ENCODE measurements at places on chromosomes 3 and 15.

DNA sequence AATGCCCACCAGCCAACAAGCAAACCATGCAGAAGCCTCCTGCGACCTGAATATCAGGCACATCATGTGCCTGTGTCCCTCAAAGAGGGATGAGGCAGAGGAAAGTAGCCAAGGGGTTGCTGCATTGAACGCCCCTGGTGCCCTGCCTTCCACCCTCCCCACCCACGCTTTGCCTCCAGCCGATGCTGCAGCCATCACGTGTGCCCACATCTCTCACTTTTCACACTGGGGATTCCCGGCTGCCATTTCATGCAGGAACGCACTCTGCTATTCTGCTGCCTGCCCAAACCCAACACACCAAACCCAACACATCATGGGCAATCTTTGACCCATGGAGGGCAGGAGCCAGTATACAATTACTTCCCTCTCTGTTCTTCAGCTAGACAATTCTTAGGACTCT, 462.2 kb upstream of the PROK2 start:
- no peaks in the 10 kb centered on the region for H3K4me1 ChIP-seq
- peaks cover 12% of the 10 kb centered on the region for H3K27me3 ChIP-seq
- no peak for DNase-seq
- H3K4me3 ChIP-seq: no peak overlapping the region

GRCh38 chr3:53342353-53342752, 5.0 kb downstream of the DCP1A start:
- H3K4me1 ChIP-seq: peaks cover 29% of the 10 kb centered on the region
- H3K27me3 ChIP-seq: no peaks in the 10 kb centered on the region
- H3K36me3 ChIP-seq: peaks cover 30% of the 10 kb centered on the region

GRCh38 chr3:191412759-191413158, 48.2 kb upstream of the PYDC2 start:
- H3K27ac ChIP-seq: no peak overlapping the region
- no peak overlapping the region for H3K4me3 ChIP-seq
- H3K27me3 ChIP-seq: no peaks in the 10 kb centered on the region
- DNase-seq: no peak
- H3K4me1 ChIP-seq: no peaks in the 10 kb centered on the region
- H3K36me3 ChIP-seq: no peaks in the 10 kb centered on the region

DNA sequence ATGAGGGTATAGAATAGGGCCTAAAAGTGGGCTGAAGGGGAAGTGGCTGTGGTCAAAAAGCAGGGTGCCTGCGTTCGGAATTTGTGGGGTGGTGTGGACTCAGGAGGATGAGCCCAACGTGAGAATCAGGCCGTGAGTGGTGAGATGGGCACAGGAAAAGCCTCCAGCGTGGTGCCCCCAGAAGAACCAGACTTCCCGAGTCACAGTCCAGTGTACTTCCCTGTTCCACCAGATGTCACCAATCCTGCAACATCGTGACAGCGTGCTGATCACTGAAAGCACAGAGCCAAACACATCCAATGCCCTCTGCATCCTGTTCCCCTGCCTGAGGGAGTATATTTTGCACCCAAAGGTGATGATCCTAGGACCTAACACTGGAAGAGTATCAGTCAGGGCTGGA, 20.8 kb upstream of the ACAN start:
- H3K4me3 ChIP-seq: no peak overlapping the region
- H3K4me1 ChIP-seq: no peaks in the 10 kb centered on the region
- no peak for DNase-seq
- H3K36me3 ChIP-seq: no peaks in the 10 kb centered on the region
- H3K27ac ChIP-seq: no peak overlapping the region
- H3K27me3 ChIP-seq: peaks cover 32% of the 10 kb centered on the region

- H3K4me1 ChIP-seq: peaks cover 2% of the 10 kb centered on the region
- no peak overlapping the region for H3K4me3 ChIP-seq
- no peak for DNase-seq
- H3K27ac ChIP-seq: no peak overlapping the region
- no peaks in the 10 kb centered on the region for H3K27me3 ChIP-seq
Observed at GRCh38 chr15:42996871-42997270, 76.3 kb upstream of the TTBK2 start.

DNA sequence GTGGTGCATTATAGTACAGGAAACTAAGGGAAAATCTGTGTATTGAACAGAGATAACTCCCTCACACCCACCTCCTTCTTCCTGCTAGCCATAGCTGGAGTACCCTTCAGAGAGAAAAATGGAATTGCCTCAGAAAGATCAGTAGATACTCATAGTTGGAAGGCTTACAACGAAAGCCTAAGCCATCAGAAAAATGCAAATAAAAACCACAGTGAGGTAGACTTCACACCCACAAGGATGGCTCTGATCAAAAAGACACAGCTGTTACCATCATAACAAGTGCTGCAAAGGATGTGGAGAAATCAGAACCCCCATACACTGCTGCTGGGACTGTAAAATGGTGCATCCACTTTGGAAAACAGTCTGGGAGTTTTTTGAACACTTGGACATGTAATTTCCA, 7.4 kb upstream of the DLG1 start:
- no peak overlapping the region for H3K4me3 ChIP-seq
- peaks cover 46% of the 10 kb centered on the region for H3K27me3 ChIP-seq
- peak; percentile 52 for DNase-seq
- peaks cover 32% of the 10 kb centered on the region for H3K4me1 ChIP-seq

GRCh38 chr15:64016257-64016656, 30.0 kb downstream of the DAPK2 start:
- peaks cover 36% of the 10 kb centered on the region for H3K4me1 ChIP-seq
- H3K27ac ChIP-seq: no peak overlapping the region
- peaks cover 20% of the 10 kb centered on the region for H3K36me3 ChIP-seq
- no peak for DNase-seq

DNA sequence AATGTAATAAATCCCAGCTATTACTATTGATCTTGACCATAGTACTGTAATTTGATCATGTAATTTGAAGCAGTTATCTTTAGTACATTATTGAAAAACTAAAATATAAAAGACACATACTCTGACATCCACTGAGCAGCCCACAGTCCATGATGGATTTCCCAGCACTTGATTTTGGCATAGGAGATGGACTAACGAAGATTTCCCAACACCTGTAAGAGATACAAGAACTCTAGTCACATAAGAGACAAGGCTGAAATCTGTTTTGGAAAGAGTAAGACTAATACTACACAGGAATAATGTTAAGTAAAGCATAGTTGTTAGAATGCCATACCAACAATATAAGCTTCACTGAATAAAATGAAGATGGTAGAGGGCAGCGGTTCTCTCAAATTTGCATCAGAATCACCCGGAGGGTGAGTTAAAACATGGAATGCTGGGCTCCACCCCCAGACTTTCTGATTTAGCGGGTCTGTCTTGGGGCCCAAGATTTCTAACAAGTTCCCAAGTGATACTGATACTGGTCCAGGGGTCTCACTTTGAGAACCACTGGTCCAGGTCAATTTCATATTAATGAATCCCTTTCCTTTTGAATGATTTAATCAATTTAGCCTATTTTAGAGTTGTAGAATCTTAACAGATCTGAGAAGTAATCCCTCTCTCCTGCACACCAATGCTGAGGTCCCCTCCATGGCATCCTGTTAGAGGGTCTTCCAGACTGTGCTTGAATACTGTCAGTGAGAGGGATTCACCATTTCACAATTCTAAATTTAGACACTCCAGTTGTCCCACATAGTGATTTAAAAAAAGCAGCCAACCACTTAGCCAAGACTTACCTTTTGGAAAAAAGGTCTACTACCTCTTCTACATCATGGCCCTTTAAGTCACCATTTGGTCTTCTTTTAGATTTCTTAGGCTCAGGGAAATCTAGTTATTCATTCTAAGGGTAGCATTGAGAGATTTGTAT, 11.5 kb downstream of the RABL3 start:
- no peak overlapping the region for H3K4me3 ChIP-seq
- H3K4me1 ChIP-seq: no peaks in the 10 kb centered on the region
- H3K27ac ChIP-seq: no peak overlapping the region
- DNase-seq: no peak

DNA sequence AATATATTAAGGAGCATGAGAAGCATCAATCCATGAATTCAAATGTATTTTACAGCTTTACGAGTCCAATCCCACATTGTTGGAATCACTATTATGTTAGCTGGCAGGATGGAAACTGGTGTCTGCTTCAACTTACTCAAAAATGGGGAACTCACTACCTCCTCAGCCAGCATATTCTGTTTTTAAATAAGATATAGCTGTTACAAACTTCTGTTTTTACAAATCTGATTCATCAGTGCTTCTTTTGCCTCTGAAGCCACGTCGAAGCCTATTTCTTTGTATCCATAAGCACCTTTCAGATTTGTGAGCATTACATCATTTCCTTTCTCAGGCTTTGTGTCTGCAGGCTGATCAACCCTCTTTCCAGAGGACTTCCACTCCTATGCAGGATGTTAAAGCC, 105.9 kb downstream of the TPRG1 start:
- H3K36me3 ChIP-seq: peaks cover 6% of the 10 kb centered on the region
- DNase-seq: no peak
- no peak overlapping the region for H3K4me3 ChIP-seq
- H3K27ac ChIP-seq: no peak overlapping the region
- peaks cover 24% of the 10 kb centered on the region for H3K4me1 ChIP-seq
- H3K27me3 ChIP-seq: no peaks in the 10 kb centered on the region
